Stimulated activated CD4-positive, alpha-beta T cell treated with anti-CD3 and anti-CD28 coated beads, Interleukin-12 subunit alpha, Interleukin-12 subunit beta, amount 100 ng/mL, for 4 hours (primary cell): ENCODE measurements at places on chromosomes 12 and 14.

- DNase-seq, result no peak
These were observed 502 bp upstream of the MBIP start for GRCh38 chr14:36320897-36321381.

GRCh38 chr12:54053751-54054741, at the start of gene HOXC4:
HOXC4 (plus strand) TSS chr12:54053835; CDS start chr12:54053923, 88 bp downstream.
- no peak for DNase-seq

DNA sequence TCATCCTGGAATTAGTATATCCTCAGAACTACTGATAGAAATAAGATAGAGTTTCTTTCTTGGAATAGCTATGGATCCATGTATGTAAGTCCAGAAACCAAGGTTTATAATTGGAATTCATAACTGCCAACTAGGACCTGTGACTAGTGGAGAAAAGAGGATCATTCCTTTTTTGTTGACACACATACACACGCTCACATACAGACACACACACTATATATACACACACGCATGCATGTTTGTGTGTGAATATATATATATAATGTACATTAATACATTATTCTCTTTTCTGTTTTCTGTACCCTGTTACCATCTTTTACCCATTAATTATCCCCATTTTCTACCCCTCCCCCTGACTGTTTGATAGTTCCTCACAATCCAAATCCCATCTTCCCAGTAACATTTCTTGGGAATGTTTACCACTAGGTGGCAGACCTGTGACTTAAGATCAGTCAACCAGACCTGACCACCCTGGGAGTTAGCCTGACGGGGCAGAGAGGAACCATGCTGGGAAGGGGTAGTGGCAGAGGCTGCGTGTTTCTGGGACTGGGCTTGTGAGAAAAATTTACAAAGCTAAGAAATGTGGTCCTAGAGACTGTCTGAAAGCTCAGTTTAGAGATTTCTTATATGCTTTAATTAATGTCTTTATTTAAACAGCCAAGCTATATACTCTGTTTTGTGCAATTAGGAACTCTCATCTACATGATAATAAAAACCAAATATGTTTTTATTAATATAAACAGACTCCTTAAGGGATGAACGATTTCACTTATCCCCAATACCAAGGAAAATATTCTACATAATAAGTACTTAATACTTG, 308.0 kb downstream of the PPFIA2 start:
- no peak for DNase-seq

- no peak for DNase-seq
These were observed 164.3 kb downstream of the GXYLT1 start for GRCh38 chr12:41980390-41980789.

- DNase-seq, result no peak
These were observed 7.2 kb upstream of the SPRYD3 start for GRCh38 chr12:53086361-53086760.

GRCh38 chr14:35213869-35214387, 78.3 kb upstream of the PSMA6 start:
- no peak for DNase-seq

DNA sequence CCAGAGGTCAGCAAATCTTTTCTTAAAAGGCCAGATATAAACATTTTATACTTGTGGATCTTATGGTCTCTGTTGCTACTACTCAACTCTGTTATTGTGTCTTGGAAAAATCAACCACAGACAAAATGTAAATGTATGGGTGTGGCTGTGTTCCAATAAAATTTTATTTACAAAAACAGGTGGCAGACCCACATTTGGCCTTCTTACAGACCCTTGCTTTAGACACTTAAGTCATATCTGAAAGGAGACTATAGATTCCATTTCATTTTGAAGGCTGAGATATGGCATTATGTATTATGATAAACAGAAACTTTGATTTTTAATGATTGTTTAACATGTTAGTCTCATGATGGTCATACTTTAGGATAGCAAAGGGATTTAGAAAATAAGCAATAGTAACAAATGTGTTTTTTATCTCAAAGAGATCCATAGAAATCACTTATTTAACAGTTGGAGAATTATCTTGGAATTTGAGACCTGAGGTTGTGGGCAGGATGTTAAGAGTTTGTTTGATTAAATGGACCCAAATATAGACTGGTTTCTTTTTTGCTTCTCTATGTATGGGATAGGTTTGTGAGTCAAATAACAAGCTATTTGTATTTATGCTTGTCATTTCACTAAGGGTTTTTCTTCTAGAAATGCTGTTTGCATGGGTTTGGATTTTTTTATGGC, 51.2 kb downstream of the PPFIBP1 start:
- no peak for DNase-seq

GRCh38 chr12:8860165-8860961, 37.9 kb downstream of the A2ML1 start:
- peak; percentile 12 for DNase-seq

- DNase-seq, result no peak
These were observed 18.1 kb downstream of the KRT85 start for GRCh38 chr12:52349196-52349595.

DNA sequence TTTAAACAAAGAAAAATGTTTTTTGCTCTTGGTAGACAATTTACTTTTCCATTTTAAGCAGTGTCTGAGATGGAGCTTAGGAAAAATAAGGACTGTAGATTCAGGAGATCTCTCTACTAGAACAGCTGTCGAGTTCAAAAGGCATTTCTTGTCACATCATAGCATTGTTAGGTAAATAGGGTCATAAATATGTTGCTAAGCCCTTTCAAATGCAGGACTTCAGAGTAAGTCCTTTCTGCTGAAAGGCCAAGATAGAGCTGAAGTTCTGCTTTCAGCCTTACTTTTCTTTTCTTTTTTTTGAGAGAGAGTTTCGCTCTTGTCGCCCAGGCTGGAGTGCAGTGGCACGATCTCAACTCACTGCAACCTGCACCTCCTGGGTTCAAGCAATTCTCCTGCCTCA, 98.2 kb downstream of the SYNE2 start:
- no peak for DNase-seq

GRCh38 chr12:53091756-53092155, 5.7 kb upstream of the IGFBP6 start:
- DNase-seq, result no peak

GRCh38 chr12:94561943-94562411, 88.4 kb downstream of the TMCC3 start:
- DNase-seq, result no peak

GRCh38 chr12:131677699-131678098, 33.2 kb upstream of the SFSWAP start:
- no peak for DNase-seq

- peak; percentile 22 for DNase-seq
These were observed 256.3 kb upstream of the SFSWAP start for GRCh38 chr12:131454418-131455217.

- DNase-seq, result no peak
These were observed 264.2 kb upstream of the KITLG start for GRCh38 chr12:88844426-88844825.
